ENCODE measurements at places on chromosomes 5 and 9. TPM values are rescaled to one million over a fixed set of nuclear protein-coding genes. Genes with fewer than 3 reads are reported as not detected.

C9orf50 gene
- not detected for total RNA-seq

DNA sequence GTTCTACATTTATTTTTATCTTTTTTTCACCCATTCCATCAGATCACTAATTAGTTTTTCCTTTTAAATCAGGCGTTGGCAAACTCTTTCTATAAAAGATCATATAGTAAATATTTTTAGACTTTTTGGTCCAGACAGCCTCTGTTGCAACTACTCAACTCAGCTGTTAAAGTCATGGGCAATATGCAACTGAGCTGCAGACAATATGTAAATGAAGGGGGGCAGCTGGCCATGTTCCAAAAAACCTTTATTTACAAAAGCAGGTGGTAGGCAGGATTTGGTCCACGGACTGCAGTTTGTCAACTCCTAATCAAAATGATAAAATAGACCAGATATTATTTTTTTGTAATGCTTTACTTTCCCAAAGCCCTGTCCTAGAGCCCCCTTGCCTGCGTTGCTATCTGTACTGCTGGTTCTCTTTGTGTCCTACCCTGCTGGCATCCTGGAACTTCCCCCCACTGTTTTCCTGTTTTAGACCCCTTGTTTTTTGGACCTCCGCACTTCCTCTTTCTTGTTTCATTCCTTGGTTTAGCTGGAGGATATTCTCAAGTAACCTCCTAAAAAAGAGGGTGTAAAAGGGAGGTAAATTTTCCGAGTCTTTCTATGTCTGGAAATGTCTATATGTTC is 24.7 kb upstream of the TNFSF8 start:
- no peak overlapping the region for H3K4me3 ChIP-seq
- H3K27me3 ChIP-seq = no peaks in the 10 kb centered on the region
- no peak overlapping the region for H3K27ac ChIP-seq
- no peaks in the 10 kb centered on the region for H3K4me1 ChIP-seq

GRCh38 chr5:139670369-139671095 is 22.4 kb downstream of the CXXC5 start:
- H3K4me3 ChIP-seq = peak overlapping the region; percentile 62
- H3K27ac ChIP-seq = peak overlapping the region; percentile 96
- peaks cover 90% of the 10 kb centered on the region for H3K4me1 ChIP-seq

GRCh38 chr9:89311346-89312221 is 589 bp downstream of the CKS2 start:
- H3K36me3 ChIP-seq = no peaks in the 10 kb centered on the region
- no peaks in the 10 kb centered on the region for H3K27me3 ChIP-seq
- DNase-seq = no peak
- peaks cover 11% of the 10 kb centered on the region for H3K4me1 ChIP-seq
- peak overlapping the region; percentile 91 for H3K4me3 ChIP-seq

DNA sequence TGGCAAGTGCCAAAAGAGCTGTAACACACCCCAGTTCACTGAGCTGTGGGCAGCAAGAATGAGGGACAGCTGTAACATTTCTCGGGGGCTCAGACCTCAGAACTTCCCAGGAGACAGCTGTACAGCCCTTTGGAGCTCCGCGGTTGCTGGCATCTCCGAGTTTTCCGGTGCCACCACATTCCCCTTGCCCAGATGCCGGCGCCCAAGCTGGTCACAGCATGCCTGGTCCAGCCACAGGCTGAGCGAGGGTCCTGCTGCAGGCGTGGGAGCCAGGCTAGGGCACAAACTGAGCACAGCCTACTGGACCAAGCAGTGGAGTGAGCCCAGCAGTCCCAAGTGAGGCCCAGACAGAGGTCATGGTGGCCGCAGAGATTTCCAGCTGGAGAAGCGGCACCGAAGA is 797.7 kb upstream of the EDIL3 start:
- H3K36me3 ChIP-seq = no peaks in the 10 kb centered on the region
- no peak overlapping the region for H3K27ac ChIP-seq
- H3K4me1 ChIP-seq = no peaks in the 10 kb centered on the region
- DNase-seq = no peak
- no peaks in the 10 kb centered on the region for H3K27me3 ChIP-seq

DNA sequence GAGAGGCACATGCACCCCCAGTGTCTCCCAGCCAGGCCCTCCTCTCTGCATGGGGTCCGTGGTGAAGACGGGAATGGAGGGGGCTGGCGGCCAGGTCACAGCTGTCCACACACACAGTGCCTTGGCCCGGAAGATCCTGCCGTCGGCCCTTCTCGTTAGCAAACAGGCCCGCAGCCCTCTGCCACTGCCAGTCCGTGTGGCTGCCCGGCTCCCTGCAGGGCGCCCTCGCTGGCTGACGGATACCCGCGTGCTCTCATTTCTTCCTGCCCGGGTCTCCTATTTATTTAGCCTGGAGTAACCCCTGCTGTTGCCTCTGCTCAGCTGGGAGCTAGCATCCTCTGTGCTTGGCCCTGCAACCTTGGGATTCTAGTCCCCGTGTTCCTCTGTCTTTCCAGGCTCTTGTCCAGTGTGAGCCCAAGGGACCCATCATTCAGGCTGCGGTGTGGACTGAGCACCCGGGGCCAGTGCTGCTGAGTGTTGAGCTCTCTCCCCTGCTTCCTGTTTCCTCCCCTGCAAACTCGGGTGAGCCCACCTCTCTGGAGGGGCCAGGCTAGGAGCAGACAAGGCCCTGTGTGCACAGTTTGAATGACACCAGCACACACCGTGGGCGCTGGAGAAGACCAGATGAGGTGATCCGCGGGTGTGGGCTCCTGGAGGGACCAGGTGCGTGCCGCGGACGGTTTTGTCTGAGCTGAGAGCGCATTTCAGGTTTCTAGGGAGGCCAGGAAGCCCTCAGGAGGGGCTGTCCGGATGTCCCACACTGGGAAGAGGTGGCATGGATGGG is 14.6 kb upstream of the RNU6ATAC start:
- H3K4me3 ChIP-seq = no peak overlapping the region
- H3K27me3 ChIP-seq = no peaks in the 10 kb centered on the region
- H3K36me3 ChIP-seq = no peaks in the 10 kb centered on the region
- peaks cover 10% of the 10 kb centered on the region for H3K4me1 ChIP-seq
- H3K27ac ChIP-seq = no peak overlapping the region

Measured in ascending aorta (tissue), 2 donors.